ENCODE measurements at places on chromosomes 6 and 20.

GRCh38 chr6:105345506-105345905 lies 57.4 kb downstream of the PREP start:
- DNase-seq: no peak

DNA sequence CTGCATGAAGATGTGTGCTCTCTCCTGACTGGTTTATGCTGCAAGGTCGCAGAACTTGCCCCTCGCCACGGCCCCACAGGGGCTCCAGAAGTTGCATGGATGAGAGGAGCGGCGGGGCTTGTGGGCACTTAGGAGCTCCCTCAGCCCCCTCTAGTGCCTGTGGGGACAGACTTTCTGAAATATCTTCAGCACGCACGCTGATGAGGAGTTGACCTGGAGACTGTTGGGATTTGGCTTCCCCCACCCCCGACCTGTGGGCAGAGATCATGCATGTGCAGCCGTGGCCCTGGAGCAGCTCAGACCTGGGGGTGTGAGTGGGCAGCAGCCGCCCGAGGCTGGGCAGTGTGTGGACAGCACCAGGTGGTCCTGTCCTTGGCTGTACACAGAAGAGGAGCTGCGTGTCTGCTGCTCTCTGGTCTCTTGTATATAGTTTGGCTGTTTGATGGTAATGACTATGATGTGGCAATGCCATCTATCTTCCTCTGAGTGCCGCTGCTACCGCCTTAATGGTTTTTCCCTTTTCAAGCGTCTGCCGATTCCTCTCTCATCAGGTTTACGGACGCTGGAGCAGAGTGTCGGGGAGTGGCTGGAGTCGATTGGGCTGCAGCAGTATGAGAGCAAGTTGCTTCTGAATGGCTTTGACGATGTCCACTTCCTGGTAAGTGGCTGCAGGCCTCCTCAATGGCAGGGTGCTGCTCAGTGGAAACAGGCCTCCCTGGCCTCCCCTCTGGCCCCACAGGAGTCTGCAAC lies 81.4 kb downstream of the TCP11 start:
- DNase-seq: no peak

DNA sequence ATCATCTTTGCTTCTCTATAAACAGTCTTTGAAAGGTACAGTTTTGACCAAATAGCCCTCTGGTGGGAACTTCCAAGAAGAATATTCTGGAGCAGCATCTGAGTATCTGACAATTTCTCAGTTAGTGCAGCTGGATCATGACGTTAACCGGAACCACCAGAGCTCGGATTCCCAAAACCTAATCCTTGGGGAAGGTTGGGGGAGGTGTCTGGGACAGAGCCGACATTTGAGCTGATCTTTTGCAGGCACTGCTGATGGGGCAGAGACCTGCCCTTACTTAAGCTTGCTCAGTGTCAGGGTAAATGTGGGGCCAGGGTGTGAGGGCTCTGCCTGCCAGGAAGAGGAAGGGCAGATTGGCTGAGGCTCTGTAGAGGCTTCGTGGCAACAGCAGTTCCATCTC lies 416.6 kb downstream of the DHX35 start:
- no peak for DNase-seq

DNA sequence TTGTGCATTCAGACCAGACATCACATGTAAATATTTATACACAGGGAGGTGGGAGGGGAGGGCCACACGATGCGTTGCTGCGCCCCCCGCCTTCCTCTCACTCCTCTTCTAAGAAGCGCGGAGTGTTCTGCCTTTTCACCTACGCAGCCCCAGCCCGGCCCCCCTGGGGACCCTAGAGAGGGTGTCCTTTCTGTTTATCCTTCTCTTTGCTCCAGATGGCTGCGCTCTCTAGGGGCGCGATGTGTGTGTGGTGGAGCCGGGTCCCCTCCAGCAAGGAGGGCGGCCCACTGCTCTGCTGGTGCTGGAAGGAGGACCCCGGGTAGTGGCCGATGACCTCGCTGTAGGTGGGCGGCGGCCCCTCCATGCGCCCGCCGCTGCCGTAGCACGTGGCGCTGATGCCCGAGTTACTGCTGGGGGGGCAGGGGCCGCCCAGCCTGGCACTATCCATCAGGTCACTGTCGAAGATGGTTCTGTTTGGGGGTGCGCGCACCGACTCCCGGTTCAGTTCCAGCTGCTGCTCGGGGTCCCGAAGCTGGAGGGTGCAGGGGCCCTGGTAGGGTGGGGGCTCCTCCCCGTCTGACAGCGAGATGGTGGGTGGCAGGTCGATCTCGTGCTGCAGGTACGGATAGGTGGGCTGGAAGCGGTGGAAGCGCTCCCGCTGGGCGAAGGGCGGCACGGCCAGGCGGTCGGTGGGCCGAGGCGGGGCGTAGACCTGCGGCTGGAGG lies 31.8 kb upstream of the ZBP1 start:
- DNase-seq: no peak

DNA sequence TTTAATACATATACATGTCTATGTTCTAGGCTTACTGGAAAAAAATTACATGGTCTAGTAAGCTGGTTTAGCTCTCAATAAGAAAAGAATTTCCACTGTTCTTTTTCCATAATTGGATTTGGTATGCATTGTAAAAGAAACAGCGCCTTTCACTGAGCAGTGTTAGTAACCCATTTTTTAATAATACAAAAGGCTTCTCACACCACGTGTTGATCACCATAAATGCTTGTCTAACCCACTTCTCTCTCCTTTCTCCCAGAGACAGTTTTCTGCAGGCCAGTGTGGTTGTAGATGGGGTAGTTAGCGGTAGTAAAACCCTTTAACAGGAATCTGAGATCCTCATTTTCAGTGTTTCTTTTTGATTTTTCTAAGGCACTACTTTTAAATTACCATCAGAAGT lies 348.7 kb upstream of the MANEA start:
- no peak for DNase-seq

- no peak for DNase-seq
Observed at GRCh38 chr6:106178900-106179299, 92.8 kb downstream of the PRDM1 start.

All from GM12864 (cell line).